B cell (primary cell): ENCODE measurements at places on chromosomes 2 and 18. TPM values are rescaled to one million over a fixed set of nuclear protein-coding genes. Genes with fewer than 3 reads are reported as not detected.

DNA sequence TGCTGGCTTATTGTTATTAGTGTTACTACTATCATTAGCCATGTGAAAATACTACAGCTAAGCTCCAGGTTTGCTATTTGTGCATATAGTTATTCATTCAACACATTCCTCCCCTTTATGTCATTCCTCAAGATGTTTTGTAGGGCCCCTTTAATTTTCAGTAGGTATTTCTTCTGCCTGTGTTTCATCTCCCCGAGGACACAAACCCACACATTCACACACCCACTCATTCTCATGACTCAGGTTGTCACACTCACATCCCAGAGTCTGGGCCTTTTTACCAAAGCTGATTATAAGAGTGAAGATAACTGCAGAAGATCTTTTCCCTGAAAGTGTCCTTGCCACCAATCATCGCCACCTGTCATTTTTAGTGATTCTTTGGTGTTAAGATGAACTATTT, 68.6 kb upstream of the SPOPL start:
- DNase-seq = no peak

DNA sequence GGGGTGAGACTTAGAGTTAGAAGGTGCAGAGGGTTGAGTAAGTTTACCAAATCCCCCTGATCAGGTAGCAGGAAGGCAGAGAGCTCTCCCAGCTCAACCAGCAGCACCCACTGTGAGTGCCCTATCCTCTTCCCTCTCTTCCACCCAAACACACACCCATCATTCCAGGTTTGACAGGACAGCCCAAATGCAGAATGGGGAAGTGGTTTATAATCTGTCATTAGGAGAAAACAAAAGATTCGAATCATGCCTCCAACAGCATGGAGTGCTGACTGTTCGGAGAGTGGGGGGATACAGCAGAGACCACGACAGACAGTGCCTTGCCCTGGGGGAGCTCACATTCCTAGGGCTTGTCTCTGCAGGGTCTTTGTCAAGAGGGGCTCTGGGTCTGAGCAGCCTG, 11.7 kb downstream of the CXCR2 start:
- no peak for DNase-seq

DNA sequence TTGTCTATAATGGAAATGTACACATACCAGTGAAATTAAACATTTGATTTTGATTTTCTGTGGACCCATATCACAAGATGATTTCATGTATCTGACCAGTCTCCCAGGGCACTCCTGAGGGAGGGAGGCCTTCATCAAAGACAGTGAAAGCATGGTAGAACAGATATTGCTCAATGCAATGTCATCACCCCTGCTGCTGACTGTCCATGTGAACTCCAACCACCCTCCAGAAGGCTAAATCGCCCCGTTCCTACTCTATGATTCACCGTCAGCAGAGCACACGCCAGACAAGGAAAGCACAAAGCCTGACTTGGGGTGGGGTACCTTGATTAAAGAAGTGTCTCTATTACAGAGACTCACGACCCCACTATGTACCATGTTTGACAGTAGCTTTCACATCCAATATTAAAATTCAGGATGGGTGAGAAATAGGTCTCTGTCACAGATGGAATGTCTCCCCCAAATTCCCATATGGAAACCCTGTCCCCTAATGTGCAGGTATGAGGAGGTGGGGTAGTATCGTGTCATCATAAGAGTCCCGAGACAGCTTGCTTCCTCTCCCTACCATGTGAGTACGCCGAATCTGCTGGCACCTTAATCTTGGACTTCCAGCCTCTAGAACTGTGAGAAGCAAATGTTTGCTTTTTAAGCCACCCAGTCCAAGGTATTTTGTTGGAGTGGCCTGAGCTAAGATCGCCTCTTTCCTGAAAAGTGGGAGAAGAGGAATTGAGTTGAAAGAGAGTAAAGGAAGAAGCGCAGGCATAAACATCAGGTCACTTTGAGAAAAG, 42.4 kb downstream of the CYB5A start:
- no peak for DNase-seq

GRCh38 chr2:228522276-228522675, 340.8 kb upstream of the SPHKAP start:
- no peak for DNase-seq

GRCh38 chr18:55247032-55247431, 287.8 kb upstream of the CCDC68 start:
- no peak for DNase-seq

DNA sequence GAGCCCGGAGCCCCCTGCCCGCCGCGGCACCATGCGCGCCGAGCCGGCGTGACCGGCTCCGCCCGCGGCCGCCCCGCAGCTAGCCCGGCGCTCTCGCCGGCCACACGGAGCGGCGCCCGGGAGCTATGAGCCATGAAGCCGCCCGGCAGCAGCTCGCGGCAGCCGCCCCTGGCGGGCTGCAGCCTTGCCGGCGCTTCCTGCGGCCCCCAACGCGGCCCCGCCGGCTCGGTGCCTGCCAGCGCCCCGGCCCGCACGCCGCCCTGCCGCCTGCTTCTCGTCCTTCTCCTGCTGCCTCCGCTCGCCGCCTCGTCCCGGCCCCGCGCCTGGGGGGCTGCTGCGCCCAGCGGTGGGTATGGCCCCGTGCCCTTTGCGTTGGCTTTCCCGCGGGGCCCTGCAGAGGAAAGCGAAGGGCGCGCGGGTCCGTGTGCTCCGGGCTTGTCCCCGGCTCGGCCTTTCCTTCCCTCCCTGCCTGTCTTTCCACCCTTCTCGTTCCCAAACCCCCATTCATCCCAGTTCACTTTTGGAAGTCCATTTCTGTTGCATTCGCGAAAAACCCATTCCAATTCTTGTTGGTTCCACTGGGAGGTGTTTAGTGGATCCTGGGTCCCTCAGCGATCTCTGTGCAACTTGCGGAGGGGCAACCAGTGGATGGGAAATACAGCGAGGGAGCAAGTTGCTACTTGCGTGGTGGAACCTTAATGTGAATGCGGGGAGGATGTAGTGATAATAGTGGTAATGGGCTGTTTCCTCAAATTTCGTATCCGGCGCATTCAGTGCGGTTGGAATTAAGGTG, 599 bp downstream of the ADAM23 start:
- DNase-seq = peak; percentile 32

- DNase-seq = no peak
Observed at GRCh38 chr2:153497938-153498629, 19.5 kb upstream of the RPRM start.

GRCh38 chr2:61193670-61194561, 31.9 kb downstream of the C2orf74 start:
- DNase-seq = peak; percentile 27

DNA sequence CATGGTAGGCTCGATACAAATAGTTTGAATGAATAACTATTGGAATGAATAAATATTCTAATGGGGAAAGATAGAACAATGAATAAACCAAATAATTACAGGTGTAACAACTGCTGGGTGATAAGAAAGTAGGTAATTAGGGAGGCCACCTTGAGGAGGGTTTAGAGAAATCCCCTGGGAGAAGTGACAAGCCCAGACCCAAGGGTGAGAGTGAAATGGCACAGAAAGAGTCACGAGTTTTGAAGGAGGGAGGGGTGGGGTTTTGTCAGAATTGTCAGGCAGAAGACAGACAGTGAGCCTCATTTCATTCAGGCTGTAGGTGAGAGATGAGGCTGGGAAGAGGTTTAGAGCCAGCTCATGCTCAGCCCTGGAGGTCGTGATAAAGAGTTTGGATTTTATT, 71.6 kb upstream of the L3MBTL4 start:
- no peak for DNase-seq

DNA sequence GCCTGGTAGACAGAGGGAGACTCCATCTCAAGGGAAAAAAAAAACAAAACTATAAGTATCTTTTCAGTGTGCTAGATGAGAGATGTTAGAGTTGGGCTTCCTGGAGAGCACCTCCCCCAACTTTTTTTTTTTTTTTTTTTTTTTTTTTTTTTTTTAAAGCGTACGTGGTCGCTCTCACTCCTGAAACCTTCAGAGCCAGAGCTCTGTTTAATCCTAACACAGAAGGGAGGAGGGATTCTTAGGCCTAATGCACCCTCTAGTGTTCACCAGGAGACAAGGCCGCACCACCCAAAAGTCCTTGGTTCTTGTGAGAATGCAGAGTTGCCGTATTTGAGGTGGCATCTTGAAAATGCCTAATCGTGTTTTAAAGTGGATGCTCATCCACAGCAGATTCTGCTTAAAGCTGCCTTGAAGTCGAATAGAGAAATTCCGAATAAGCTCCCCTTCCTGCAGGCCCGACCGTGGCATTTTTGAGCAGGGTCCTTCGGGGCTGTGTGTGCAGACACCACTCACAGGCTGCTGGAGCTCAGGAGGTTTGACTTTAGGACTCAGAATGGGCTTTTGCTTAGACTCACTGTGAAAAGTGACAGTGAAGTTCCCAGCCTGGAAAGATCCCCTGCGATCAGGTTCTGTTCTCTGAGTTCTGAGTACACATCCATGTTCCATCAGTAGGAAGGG, 252.6 kb downstream of the AGAP1 start:
- peak; percentile 51 for DNase-seq

DNA sequence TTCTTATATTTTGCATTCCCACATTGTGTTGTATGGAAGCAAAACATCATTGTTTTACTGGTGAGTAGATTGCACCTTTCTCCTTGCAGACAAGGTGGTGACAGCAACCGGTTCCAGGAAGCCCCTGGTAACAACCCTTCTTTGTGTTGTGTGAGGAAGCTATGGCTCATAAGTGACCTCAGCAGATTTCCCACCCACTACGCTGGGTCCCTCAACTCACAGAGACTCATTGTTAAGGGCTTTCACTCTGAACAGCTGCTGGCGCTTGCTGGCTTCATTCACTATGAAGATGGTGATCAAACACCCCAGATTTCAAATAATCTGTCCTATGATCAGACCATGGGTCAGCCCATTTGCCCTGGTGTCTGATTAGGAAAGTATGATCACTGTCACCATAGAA, 53.4 kb downstream of the WIPF1 start:
- DNase-seq = no peak

- no peak for DNase-seq
Observed at GRCh38 chr18:30016179-30016578, 1026.4 kb downstream of the DSC3 start.

- DNase-seq = no peak
Observed at GRCh38 chr2:218187296-218188015, 20.7 kb upstream of the CXCR1 start.

- peak; percentile 65 for DNase-seq
Observed at GRCh38 chr2:180983468-180984242, 3.2 kb downstream of the UBE2E3 start.

DNA sequence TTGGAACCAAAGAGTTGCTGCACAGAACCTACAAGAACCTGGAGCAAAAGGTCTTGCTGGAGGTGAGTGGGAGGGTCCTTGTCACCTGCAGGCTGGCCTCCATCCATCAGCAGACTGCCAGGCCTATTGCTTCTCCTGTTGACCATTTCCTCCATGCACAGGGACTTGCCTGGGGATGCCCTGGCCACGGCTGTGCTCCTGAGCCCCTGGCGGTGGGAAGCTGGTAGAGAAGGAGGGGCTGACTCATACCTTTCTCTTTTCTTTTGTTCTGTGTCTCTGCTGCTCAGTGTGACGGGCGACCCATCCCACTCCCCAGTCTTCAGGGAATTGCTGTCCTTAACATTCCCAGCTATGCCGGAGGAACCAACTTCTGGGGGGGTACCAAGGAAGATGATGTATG, 102.6 kb downstream of the DGKD start:
- no peak for DNase-seq

- no peak for DNase-seq
Observed at GRCh38 chr2:178770518-178770917, 36.7 kb downstream of the TTN start.

- DNase-seq = no peak
Observed at GRCh38 chr2:72913486-72914205, 3.7 kb upstream of the EMX1 start.

GRCh38 chr2:186827862-186828492, 21.0 kb downstream of the ZSWIM2 start:
- no peak for DNase-seq

DNA sequence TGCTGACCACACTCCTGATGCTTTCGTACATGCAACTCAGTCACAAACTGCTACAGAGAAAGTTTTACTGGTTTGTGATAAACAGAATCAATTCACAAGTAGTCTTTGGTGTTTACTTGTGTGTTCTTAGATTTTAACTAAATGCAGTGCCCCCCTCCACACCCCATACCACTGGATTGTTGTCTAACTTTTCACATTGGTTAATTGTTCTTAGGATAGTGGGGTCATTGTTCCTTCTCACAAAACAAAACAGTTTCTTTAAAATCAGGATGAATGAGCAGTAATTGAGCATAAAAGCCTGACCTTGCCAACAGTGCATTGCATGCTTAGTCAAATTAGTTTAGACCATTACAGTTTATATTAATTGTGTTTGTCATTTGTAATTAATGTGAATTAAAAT, 14.1 kb upstream of the PNPT1 start:
- no peak for DNase-seq

DNA sequence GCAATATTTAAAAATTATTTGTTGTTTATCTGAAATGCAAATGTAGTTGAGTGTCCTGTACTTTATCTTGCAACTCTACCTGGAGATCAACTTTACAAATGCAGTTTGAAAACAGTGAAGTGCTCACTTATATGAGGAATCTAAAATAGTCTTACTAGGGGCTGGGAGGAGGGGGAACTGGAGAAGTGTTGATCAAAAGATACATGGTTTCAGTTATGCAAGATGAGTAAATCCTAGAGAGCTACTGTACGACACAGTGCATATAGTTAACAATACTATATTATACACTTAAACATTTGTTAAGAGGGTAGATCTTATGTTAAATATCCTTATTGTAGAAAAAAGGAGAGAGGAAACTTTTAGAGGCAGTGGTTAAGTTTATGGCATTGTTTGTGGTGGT, 241.9 kb downstream of the BCL11A start:
- DNase-seq = no peak

DNA sequence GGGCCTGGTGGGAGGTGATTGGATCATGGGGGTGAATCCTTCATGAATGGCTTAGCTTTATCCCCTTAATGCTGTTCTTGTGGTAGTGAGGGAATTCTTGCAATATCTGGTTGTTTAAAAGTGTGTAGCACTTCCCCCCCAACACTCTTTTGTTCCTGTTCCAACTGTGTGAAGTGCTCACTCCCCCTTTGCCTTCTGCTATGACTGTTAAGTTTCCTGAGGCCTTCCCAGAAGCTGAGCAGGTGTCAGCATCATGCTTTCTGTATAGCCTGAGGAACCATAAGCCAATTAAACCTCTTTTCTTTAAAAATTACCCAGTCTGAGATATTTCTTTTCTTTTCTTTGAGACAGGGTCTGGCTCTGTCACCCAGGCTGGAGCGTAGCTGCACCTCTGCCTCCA, 139.4 kb downstream of the RNF152 start:
- DNase-seq = no peak

DNA sequence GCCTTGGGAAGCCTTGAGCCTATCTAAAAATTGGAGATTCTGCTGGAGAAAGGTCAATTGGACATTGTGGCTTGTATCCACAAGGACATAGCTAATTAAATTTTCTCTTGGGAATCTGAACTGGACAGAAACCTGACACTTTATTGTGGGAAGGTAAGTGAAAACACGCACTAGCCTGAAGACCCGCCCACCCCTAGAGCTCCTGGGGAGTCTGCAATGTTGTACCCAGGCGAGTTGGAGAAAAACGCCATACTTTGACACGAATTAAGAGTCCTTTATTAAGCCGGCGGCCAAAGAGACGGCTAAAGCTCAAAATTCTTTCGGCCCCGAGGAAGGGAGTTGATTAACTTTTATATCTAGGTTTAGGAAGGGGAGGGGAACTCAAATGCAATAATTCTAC, 1.2 kb upstream of the ZNF892 start:
- no peak for DNase-seq

CD207 gene
- total RNA-seq = not detected in 2 replicates

LYPD6B gene
- total RNA-seq = 1.2 and 1.5 TPM in 2 replicates

UGT1A5 gene
- not detected in 2 replicates for total RNA-seq

IL36A gene
- total RNA-seq = not detected in 2 replicates

CRYBA2 gene
- not detected in 2 replicates for total RNA-seq

LINC00305 gene
- not detected in 2 replicates for total RNA-seq

GORASP2 gene
- total RNA-seq = 48.8 and 50.5 TPM in 2 replicates

NEU2 gene
- not detected in 2 replicates for total RNA-seq

PREB gene
- 44.6 and 46.0 TPM in 2 replicates for total RNA-seq
